ENCODE measurements at places on chromosomes 3 and 15.

GRCh38 chr3:23435318-23435717, 232.2 kb downstream of the UBE2E2 start:
- no peak for DNase-seq

DNA sequence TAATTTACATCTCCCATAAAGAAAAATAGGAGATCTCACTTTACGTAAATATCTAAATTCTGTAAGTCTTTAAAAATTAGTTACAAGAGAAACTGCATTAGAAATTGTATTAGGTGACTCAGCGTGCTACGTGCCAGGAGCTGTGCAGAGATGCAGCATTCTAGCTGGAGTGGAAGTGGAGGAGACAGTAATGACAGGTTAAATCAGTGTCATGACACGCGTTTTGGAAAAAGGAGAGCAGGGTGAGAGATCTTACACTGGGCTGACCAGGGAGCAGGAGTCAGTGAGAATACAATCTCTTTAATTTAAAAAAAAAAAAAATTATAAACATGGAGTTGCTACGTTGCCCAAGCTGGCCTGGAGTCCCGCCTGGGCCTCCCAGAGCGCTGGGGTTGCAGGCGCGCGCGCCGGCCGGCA, 635 bp downstream of the TUBGCP5 start:
- peak; percentile 71 for DNase-seq

DNA sequence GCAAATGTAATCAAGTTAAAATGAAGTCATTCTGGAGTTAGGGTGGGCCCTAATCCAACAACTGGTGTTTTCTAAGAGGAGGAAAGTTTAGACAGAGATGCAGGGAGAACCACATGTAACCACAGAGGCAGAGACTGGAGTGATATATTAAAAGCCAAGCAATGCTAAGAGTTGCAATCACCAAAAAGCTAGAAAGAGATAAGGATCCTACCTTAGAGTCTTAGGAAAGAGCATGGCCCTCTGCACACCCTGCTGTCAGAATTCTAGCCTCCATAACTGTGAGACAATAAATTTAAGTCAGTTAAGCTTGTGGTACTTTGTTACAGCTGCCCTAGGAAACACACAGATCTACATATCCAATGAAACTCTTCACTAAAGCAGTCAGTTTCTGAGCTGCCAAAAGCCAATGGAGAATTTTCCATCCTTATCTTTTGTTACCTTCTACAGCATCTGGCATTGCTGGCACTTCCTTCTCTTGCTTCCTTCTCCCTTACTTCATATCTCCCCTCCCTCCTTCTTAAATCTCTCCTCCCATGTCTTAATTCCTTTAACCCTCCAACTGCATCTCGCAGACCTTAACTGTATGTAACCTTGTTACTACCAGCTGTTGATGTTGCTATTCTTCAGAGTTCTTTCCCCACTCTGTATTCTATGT, 11.2 kb downstream of the DCBLD2 start:
- no peak for DNase-seq

DNA sequence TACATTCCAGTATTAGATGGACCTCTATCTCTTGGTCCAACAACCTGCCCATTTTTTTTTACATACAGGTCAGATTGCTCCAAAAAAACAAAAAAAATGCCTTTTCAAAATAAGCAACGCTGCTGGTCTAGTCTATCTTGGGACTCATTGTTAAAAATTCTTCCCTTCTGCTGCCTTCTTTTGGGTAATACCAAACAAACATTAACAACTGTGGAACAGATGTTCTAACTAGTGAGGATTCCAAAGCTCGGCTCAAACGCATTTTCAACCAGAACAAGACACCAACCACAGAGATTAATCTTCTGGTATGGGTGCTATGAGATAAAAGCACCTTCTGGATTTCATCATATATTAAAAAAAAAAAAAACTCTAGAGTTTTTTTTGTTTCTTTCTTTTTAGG, 24.7 kb downstream of the ARHGAP31 start:
- peak; percentile 70 for DNase-seq

DNA sequence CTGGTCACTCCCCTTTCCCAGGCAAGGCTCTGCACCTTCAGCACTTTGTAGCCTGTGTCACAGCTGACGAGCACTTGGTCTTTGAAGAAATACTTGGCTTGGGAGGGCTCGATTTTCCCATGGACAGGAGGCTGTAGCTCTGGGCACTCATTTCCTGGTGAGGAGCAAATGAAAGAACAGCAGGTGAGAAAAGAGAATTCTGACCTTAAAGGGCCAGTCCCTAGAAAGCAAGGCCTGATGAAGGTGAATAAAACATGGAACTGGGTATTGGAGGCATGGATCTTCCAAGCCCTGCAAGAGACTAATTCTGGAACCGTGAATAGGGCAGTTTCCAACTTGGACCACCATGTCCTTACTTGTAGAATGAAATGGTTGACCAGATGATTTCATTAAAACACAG, 39.9 kb downstream of the MASP1 start:
- DNase-seq: no peak

DNA sequence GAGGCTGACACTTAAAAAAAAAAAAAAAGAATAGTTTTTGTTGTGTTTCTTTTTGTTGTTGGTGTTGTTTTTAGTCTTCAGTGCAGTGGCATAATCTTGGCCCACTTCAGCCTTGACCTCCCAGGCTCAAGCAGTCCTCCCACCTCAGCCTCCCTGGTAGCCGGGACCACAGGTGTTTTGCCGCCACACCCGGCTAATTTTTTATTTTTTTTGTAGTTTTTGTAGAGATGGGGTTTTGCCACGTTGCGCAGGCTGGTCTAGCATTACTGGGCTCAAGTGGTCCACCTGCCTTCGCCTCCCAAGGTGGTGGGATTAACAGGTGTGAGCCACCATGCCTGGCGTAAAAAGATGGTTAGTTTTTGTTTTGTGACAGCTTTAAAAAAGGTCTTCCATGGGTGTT, 30.1 kb downstream of the IGF1R start:
- DNase-seq: no peak

DNA sequence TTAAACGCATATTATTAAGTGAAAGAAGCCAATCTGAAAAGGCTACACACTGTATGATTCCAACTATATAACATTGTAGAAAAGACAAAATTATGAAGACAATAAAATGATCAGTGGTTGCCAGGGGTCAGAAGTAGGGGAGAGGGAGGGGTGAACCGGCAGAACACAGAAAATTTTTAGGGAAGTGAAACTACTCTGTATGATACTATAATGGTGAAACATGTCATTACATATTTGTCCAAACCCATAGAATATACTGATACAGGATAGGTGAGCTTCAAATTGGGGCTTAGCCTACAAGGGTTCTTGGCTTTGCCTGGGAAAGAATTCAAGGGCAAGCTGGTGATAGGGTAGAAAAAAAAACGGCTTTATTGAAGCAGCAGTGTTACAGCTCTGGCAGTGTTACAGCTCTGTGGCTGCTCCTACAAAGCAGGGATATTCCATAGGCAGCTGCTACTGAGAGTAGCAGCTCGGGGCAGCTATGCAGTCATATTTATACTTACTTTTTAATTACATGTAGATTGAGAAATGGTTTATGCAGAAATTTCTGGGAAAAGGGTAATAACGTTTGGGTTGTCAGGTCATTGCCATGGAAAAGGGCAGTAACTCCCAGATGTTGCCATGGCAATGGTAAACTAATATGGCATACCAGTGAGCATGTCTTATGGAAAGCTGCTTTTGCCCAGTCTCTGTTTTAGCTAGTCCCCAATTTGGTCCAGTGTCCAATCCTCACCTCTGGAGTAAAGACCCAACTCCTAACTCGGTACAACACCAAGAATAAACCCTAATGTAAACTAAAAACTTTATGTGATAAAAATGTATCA, 125.1 kb upstream of the SLC25A36 start:
- DNase-seq: no peak

- peak; percentile 59 for DNase-seq
Observed at GRCh38 chr15:37125143-37125542, 24.8 kb upstream of the MEIS2 start.

DNA sequence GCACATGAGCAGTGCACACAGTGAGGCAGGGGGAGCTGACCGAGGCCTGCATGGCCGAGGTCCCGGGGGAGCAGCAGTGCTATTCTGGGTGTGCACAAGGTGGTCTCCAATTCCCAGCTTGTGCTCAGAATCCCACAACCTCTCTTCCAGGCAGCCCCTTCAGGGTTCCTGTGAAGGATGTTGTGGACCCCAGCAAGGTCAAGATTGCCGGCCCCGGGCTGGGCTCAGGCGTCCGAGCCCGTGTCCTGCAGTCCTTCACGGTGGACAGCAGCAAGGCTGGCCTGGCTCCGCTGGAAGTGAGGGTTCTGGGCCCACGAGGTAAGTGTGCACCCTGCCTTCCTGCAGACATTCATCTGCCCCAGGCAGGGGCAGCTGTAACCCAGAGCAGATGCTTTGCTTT, 80.2 kb downstream of the DNASE1L3 start:
- DNase-seq: no peak

- peak; percentile 27 for DNase-seq
Observed at GRCh38 chr3:74267131-74267530, 347.3 kb downstream of the CNTN3 start.

- DNase-seq: no peak
Observed at GRCh38 chr3:113606539-113607218, 74.3 kb downstream of the SIDT1 start.

DNA sequence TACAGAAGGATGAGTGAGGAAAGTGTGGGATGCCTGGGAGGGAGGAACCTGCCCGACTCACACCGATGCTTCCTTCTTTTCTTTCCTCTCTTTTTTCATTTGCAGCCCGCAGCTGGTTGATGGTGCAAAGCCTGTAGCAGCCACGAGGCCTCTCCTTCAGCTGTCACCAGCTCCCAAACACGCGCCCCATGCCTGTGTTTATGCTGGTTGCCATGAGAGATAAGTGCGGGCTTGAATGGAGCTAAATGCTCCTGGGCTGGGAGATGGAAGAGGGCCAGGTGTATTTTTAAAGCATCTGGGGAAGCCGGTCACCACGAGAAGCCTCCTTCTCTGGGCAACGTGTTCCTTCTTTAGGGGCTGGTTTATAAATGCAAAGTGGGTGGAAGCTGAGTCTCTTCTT, 9.3 kb downstream of the COLQ start:
- no peak for DNase-seq

DNA sequence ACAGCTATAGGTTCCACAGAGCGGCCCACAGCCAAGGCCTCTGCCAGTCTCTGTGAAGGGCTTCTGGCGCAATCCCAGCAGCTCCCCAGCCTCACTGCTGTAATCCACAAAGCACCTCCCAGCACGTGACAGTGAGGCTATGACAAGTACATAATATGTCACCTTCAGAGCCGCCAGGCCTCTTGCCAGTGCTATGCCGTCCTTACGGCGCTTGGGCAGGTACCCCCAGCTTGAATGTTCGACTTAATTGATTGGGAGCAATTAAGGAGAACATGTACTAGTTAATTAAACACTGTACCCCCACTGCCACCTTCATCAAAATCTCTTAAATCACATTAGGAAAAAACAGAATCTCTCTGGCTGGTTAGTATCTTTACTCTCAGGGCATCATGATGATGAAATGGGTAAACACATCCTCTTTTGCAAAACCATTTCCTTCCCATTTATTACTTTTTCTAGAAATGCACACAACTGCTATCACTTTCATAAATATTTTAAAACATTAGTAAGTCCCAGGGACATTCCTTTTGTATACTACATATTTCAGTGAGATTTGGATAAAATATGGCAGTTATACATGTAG, 169.9 kb downstream of the XXYLT1 start:
- DNase-seq: no peak

DNA sequence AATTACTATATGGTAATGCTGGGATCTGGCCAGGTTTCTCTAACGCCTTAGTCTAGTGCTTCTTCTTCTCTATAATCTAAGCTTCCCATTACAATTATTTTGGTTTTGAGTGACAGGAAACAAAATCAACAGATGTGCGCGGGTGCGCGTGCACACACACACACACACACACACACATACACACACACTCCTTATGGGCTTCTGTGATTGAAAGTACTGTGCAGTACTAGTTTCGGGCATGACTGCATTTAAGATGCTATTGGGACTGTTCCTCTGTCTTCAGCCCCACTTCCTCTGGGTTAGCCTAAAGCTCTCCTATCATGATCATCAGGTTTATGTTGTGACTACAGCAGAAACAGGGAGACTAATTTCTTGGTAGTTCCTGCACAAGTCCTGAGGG, 32.2 kb downstream of the EPHB1 start:
- DNase-seq: no peak

DNA sequence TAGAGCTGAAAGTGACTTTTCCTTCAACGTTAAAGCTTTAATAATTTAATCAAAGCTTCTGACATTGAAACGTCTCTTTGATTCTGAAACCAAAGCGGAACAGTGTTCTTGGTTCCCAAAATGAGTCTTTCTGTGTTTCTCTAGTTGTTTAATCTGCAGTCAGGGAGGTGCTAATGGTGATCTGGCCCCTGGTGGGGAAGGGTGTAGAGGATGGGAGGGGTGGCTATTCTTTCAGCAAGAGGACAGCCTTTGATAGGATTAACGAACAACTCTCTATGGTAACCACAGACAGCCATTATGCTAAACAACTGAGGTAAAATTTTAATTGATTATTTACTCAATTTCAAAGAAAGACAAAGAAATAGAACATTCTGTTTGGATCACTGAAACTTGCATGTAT, 79.9 kb upstream of the CADPS start:
- DNase-seq: no peak

GRCh38 chr15:31285772-31286261, 40.8 kb upstream of the KLF13 start:
- DNase-seq: no peak

DNA sequence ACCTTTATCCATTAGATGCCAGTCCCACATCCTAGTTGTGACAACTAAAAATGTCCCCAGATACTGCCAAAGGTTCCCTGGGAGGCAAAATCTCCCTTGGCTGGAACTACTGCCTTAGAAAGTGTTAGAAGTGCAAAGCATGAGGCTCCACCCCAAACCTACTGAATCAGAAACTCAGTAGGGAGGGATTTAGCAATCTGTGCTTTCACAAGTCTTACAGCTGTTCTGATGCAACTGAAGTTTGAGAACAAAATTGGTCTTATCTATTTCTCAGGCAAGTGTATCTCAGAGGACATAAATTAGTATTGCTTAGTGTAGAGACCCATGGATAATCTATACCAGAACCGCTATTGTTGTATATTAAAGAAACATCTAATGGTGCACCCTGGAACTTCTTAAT, 70.2 kb downstream of the CLDN1 start:
- peak; percentile 81 for DNase-seq

GRCh38 chr15:90560229-90560776, 30.6 kb downstream of the CRTC3 start:
- peak; percentile 99 for DNase-seq

- peak; percentile 91 for DNase-seq
Observed at GRCh38 chr3:57555738-57556458, at the start of gene PDE12. Gene PDE12 (plus strand): TSS chr3:57556274. CDS start chr3:57556380, 106 bp downstream.
